ENCODE measurements at places on chromosomes 11 and 22.

DNA sequence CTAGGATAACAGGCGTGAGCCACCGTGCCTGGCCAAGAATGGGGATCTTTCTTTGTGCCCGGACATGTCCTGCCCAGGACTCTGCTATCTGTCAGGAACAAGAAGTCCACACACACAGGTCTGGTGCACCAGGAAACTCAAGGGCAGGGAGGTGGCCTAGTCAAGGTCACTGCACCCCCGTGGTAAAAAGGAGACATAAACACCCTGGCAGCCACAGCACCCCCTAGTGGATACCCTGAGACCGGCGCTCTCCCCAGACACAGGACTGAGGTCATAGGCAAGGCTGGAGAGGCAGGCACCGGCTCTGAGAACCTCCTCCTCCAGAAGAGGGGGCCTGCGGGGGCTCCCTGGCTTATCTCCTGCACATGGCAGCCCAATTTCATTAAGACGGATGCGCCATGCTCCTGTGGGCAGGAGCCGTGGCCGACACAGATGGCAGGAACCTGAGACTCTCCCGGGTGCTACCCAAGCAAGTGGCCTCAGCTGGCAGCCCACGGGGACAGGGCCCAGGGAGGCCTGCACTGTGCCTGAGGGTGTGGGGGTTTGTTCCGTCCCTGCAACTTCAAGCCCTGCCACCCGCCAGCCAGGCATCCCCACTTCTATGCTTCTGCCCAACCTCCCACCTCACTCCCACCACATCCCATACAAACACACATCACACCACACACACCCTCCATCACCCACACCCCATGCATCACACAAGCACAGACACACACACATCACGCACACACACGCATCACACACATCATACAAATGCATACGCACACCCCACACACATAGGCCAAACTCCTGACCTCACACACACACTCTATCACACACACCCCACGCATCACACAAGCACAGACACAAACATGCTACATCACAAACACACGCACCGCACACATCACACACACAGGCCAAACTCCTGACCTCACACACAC, 19.6 kb downstream of the MACROD1 start:
- no peak for DNase-seq

- DNase-seq, result no peak
Observed at GRCh38 chr22:31991102-31991839, 46.9 kb downstream of the YWHAH start.

- no peak for DNase-seq
Observed at GRCh38 chr11:7480113-7480512, 5.2 kb upstream of the OLFML1 start.

DNA sequence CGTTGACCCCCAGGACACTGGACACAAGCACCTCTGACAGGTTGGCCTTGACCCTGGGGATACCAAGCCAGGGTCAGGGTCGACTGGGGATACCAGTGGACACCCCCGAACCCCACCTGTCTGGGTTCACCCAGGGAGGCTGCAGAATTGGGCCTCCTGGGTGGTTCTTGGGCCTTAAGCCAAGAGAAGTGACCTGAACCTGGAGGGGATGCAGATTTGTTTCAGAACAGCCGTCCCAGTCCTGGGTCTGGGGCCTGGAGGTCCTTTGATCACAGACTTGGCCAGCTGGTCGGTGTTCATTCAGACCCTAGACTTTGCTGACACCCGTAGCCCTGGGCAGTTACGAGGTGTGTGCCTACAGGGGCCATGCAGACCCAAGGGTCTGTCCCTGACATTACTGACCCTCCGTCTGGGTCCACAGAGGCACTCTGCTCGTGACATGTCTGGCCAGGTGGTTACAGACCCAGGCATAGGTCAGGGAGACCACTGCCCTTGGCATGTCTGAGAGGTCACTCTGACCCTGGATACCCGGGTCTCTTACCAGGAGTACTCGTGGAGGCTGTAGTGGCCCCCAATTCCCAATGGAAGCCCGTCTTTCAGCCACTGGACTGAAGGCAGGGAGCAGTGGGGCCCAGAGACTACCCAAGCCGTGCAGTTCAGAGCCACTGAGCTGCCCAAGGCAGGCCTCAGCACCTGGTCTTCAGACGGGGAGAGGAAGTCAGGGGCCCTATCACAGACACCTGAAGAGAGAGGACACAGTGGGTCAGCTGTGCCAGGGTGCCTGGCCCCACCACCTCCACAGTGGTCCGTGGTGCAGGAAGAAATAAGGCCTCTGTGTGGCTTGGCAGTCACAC, 6.4 kb downstream of the SIGIRR start:
- DNase-seq, result no peak

DNA sequence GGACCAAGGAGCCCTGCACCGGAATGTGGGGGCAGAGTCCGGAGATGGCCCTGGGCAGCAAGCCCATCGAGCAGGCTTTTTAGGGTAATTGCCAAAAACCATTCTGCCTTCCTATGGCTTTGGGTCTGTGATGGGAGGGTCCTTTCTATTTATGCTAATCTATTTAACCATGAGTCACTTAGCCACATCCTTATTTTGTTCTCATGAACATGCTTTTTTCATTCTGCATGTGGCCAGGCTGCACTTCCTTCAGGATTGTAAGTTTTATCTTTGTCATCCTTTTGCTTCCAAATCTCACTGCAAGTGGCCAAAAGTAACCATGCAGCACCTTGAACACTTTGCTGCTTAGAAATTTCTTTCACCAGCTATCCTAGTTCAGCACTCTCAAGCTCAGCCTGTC, 88.3 kb downstream of the EFCAB6 start:
- DNase-seq, result no peak

DNA sequence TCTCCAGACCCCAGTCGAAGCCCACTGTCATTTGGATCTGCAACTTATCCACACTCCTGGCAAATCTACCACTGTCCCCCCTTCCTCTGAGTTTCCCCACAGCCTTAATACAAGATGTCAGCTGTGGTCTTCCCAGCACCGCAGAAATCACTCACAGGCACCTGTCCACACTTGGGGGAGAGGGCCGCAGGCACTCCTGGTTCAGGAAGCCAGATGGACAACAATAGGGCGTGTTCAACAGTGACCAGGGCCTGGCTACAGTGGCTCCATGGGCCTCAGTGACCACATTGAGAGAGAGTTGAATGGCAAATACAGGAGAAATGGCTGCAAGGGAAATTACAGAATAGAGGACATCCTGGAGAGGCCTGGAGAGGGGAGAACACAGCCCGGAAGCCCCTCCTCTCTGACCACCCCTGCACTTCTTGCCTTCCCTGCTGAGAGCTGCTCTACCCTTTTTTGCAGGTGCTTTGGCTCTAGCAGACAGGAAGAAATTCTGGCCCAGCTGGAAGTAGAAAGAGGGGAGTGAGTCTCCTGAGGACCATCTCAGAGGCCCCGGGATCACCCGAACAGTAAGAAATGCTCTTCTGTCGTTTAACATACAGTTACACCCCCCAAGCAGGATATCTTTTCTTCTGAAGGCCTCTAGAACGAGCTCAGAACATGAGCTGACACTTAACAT, 164.6 kb downstream of the FEZ1 start:
- DNase-seq, result no peak

DNA sequence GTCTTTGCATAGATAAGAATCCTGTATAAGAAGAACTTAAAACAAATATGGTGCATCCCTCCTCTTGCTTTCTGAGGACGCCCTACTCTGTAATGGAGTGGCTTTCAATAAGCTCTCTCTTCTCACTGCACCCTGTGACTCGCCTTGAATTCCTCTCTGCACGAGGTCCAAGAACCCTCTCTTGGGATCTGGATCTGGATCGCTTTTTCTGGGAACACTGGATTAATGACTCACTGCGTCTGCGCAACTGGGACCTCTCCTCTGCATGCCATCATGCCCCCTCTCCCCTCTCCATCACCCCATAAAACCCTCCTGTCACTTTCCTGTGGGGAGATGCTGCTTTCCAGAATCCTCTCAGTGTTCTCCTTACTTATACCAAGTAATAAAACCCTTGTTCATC, 15.1 kb upstream of the CABP2 start:
- DNase-seq, result no peak

GRCh38 chr22:44428941-44429830, 68.8 kb downstream of the RTL6 start:
- no peak for DNase-seq

DNA sequence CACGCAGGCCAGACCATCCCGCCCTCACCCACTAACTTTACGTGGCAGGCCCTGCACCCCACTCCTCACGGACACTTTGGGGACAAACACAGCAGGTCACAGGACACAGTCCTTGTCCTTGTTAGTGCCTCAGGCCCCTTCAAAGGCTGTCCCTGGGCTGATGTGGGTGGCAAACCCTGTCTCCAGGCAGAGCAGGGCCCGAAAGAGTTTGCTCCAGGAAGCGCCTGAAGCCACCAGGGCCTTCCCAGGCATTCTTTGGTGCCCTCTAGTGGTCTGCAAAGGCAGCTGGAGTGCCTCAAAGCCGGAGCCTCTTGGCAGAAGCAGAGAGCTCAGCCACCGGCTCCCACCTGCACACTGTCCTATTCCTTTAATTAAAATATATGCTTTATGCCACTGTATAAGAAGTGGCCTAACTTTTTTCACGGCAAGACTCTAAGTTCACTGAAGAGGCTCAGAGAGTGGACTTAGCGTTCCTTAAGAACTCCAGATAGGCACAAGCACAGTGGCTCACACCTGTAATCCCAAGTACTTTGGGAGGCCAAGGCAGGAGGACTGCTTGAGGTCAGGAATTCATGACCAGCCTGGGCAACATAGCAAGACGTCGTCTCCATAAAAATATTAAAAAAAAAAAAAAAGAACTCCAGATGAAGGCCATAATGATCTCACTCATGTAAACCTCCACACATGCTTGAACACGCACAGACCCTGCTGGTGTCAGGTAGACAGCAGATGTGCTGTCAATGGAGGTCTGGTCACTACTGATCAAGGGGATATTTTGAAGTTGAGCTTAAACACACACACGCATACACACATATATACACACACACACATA, 11.1 kb downstream of the TXN2 start:
- peak; percentile 55 for DNase-seq

DNA sequence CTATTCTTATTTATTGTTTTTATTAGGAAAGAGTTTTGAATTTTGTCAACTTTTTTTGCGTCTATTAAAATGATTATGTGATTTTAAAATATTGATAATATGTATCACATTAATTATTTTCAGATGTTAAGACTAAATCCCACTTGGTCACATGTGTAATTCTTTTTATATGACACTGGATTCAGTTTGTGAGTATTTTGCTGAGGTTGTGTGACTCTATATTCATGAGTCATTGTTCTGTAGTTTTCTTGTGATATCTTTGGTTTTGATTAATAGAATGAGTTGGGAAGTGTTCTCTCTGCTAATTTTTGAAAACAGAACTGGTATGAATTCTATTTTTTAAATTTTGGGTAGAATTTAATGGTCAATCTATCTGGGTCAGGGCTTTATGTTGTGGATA, 317.9 kb downstream of the ETS1 start:
- DNase-seq, result no peak

GRCh38 chr11:116835042-116835772, 2.2 kb downstream of the APOA1 start:
- DNase-seq, result peak; percentile 90

GRCh38 chr22:48618326-48618725, 1209.3 kb downstream of the BRD1 start:
- no peak for DNase-seq

DNA sequence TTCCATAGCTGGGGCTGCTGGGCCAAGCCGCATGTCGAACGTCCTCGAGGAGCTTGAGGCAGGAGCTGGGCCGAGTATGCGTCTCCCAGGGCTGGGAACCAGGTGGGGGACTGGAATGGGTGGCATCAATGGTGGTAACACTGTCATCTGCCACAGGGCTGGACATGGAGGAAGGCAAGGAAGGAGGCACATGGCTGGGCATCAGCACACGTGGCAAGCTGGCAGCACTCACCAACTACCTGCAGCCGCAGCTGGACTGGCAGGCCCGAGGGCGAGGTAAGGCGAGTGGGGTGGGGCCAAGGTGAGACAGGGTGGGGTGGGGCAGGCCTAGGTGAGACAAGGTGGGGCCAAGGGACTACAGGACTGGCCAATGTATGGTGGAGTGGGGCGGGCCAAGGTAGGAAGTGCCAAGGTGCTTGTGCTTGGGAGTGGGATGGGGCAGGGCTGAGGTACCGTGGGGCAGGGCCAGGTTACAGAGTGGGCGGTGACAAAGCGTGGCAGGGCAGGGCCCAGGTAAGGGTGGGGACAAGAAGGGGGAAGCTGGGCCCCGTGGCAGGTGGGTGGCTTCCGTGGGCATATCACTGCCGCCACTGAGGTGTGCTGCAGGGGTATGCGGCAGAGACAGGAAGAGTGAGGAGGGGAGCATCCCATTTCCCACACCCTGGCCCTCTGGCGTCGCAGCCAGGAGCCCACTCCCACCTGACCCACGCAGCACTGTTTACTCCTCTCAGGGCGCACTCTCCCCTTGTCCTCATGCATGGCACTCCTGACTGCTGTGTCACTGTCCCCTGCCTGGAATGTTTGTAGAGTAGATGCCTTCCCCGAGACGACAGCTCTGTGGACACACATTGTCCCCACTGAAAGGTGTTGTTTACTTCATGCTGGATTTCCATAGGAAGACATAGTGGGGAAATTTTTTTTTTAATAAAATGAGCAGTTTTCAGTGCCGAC, 27.5 kb upstream of the DGCR8 start:
- DNase-seq, result no peak

- no peak for DNase-seq
Observed at GRCh38 chr11:66363187-66363601, 8.4 kb downstream of the SLC29A2 start.

GRCh38 chr22:23146478-23147205, 1.4 kb downstream of the RAB36 start:
- DNase-seq, result no peak

GRCh38 chr22:40997520-40997919, 46.3 kb downstream of the RBX1 start:
- no peak for DNase-seq

- DNase-seq, result no peak
Observed at GRCh38 chr22:47804281-47804680, 1041.8 kb downstream of the TBC1D22A start.

DNA sequence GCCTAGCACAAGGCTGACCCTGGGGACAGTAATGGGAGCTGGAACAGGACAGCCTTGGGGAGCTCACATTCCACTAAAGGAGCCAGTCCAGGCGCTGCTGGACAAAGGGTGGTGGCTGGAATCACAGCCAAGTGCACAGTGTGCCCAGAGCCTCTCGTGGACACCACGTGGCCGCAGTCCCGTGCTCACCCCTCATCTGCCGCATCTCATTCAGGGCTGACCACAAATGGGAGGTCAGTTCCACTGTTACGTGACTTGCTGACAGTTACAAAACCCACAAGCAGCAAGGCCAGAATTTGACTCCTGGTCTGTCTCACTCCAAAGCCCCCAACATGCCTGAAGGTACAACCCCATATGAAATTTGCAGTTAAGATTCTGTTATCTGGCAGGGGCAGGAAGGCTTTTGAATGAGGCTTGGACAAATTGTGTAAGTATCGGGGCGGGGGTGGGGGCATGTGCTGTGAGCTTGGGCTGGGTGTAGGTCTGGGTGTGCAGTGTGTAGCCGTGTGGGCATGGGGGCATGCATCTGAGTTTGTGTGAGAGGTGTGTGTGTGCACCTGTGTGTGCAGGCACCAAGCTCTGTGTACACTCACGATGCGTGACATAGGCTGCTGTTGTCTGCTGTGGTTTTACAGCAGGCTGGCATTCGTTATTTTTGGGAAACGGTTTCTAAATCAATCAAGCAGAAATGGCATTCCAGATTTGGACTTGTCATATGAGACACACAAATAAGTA, 301.7 kb downstream of the BRD1 start:
- DNase-seq, result no peak

GRCh38 chr11:85086504-85087284, 540.5 kb downstream of the DLG2 start:
- DNase-seq, result no peak

- DNase-seq, result no peak
Observed at GRCh38 chr11:134915881-134916280, 503.8 kb upstream of the B3GAT1 start.

GRCh38 chr11:119567688-119568582, 145.0 kb upstream of the THY1 start:
- DNase-seq, result no peak
